A549 treated with RU486 at 1 μM for 4 hours (cell line): ENCODE measurements at places on chromosomes 3 and 15. TPM values are rescaled to one million over a fixed set of nuclear protein-coding genes. Genes with fewer than 3 reads are reported as not detected.

Gene EIF2B5
- total RNA-seq = 27.3 to 30.4 TPM (median 28.5 TPM) in 5 replicates

Gene SLCO2A1
- total RNA-seq = 0.06 to 0.10 TPM in 2 of 5 replicates, not detected in the others

Gene SYNPR
- not detected in 5 replicates for total RNA-seq

Gene P2RY1
- 0.31 to 0.49 TPM (median 0.35 TPM) in 5 replicates for total RNA-seq

Gene IL1RAP
- 5.4 to 7.1 TPM (median 6.8 TPM) in 5 replicates for total RNA-seq

Gene SCN11A
- not detected in 5 replicates for total RNA-seq

Gene CHD2
- 28.5 to 31.6 TPM (median 28.9 TPM) in 5 replicates for total RNA-seq

Gene TARS3
- total RNA-seq = 6.0 to 8.2 TPM (median 7.0 TPM) in 5 replicates

Gene ZNF662
- not detected in 5 replicates for total RNA-seq

Gene KBTBD12
- total RNA-seq = not detected in 5 replicates

Gene GRK7
- total RNA-seq = 0.03 to 0.09 TPM in 2 of 5 replicates, not detected in the others

Gene TLR9
- total RNA-seq = 0.06 TPM in 1 of 5 replicates, not detected in the others

Gene KNG1
- total RNA-seq = 0.09 TPM in 1 of 5 replicates, not detected in the others
